ENCODE measurements at places on chromosomes 3 and 15. TPM values are rescaled to one million over a fixed set of nuclear protein-coding genes. Genes with fewer than 3 reads are reported as not detected.

- no peak for DNase-seq
- no peaks in the 10 kb centered on the region for H3K27me3 ChIP-seq
- peaks cover 39% of the 10 kb centered on the region for H3K36me3 ChIP-seq
- H3K4me1 ChIP-seq: no peaks in the 10 kb centered on the region
- H3K27ac ChIP-seq: no peak overlapping the region
These were observed 15.5 kb downstream of the TATDN2 start for GRCh38 chr3:10263646-10264363.

- H3K4me3 ChIP-seq: no peak overlapping the region
- H3K36me3 ChIP-seq: no peaks in the 10 kb centered on the region
- DNase-seq: no peak
- H3K27ac ChIP-seq: peak overlapping the region; percentile 57
- H3K27me3 ChIP-seq: no peaks in the 10 kb centered on the region
These were observed 44.4 kb upstream of the GALNT15 start for GRCh38 chr3:16130066-16130465.

DNA sequence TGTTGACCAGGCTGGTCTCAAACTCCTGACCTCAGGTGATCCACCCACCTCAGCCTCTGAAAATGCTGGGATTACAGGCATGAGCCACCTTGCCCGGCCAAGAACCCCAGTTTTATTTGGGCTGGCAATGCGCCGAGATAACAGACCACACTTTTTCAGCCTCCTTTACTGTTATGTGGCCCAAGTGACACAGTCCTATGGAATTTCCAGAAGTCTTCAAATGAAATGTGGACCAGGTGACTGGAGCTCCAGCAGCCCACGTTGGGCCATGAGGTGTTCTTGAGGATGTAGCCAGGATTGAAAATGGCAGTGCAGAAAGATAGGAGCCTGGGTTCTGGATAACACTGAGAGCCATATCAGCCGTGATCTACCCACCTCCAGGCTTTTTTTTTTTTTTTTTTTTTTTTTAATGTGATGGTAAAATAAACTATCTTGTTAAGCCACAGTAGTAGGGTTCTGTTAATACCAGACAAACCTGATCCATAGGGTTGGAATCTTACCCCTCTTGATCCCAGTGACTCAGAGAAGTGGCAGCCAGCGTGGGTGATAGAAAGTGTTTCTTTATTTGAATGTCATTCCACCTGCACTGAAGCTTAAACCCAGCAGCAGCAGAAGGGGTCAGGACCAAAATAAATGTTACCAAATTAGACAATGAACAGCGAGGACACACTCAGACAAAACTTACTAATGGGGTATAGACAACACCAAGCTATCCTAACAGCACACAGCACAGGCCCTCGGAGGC lies 55.6 kb downstream of the LHFPL4 start:
- H3K4me3 ChIP-seq: no peak overlapping the region
- H3K4me1 ChIP-seq: no peaks in the 10 kb centered on the region
- no peaks in the 10 kb centered on the region for H3K27me3 ChIP-seq
- no peak for DNase-seq
- no peaks in the 10 kb centered on the region for H3K36me3 ChIP-seq

- H3K27ac ChIP-seq: no peak overlapping the region
- no peak overlapping the region for H3K4me3 ChIP-seq
- no peaks in the 10 kb centered on the region for H3K27me3 ChIP-seq
- no peaks in the 10 kb centered on the region for H3K4me1 ChIP-seq
- no peak for DNase-seq
These were observed 386.6 kb upstream of the WNT5A start for GRCh38 chr3:55873523-55874254.

GRCh38 chr15:43314171-43314570 lies 16.2 kb downstream of the LCMT2 start:
- DNase-seq: no peak
- no peak overlapping the region for H3K4me3 ChIP-seq
- H3K36me3 ChIP-seq: no peaks in the 10 kb centered on the region
- no peaks in the 10 kb centered on the region for H3K27me3 ChIP-seq
- no peaks in the 10 kb centered on the region for H3K4me1 ChIP-seq

Gene P2RY12
- not detected for total RNA-seq

Gene TMIE
- total RNA-seq: 8.5 TPM

DNA sequence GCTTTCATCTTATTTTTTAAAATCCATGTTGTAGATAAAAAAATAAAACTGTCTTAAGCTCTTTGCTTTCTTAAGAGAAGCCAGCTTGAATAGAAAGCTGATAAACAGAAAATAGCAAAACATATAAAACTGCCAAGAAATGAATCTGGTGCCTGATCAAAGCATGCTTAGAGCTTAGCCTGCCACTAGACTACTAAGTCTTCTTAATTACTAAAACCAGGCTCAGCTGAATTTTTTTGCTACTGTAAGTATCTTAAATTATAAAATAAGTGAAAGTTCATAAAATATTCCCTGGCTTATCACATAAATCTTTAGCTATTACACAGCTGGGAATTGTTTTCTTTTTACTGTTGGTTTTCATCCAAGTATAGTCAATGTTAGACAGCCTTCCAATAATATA lies 803.9 kb downstream of the DIPK2A start:
- no peak for DNase-seq
- no peaks in the 10 kb centered on the region for H3K36me3 ChIP-seq
- H3K4me1 ChIP-seq: no peaks in the 10 kb centered on the region
- H3K27ac ChIP-seq: no peak overlapping the region
- H3K27me3 ChIP-seq: no peaks in the 10 kb centered on the region

- no peaks in the 10 kb centered on the region for H3K36me3 ChIP-seq
- no peak overlapping the region for H3K4me3 ChIP-seq
- peak overlapping the region; percentile 73 for H3K27ac ChIP-seq
- H3K27me3 ChIP-seq: no peaks in the 10 kb centered on the region
These were observed 91.8 kb downstream of the TMEM266 start for GRCh38 chr15:76151599-76151974.

DNA sequence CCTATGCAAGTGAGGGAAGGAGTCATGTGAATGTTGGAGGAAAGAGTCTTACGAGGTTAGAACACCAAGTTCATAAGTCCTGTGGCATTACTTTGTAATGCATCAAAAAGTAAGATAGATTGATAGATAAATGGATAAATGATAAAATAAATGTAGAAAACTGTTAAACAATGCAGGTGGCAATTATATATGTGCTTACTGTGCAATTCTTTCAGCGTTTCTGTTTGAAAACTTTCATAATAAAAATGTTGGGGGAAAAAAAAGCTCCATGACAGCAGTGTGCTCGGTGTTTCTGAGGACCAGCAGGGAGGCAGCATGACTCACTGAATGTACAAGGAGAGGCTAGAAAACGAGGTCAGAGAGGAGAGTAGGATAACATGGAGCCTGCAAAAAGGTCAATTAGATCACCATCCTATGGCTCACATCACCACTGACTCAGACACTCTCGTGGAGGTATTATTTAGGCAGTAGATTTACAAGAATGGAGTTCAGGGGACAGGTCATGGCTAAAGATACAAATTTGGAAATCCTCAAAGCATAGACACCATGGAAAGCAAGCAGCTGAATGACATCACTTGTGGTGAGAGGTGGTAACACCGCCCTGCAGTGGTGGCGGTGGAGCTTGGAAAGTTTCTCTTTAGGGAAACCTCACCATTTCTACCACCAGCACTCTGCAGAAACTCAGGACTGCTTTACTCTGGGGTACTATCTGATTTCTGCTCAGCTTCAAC lies 219.8 kb downstream of the CTNNB1 start:
- H3K36me3 ChIP-seq: no peaks in the 10 kb centered on the region
- no peaks in the 10 kb centered on the region for H3K4me1 ChIP-seq
- no peaks in the 10 kb centered on the region for H3K27me3 ChIP-seq
- DNase-seq: no peak

GRCh38 chr3:40719660-40720287 lies 195.0 kb downstream of the ZNF621 start:
- no peak for DNase-seq
- no peaks in the 10 kb centered on the region for H3K27me3 ChIP-seq
- no peak overlapping the region for H3K27ac ChIP-seq
- no peak overlapping the region for H3K4me3 ChIP-seq

GRCh38 chr3:139425745-139426400 lies 36.4 kb upstream of the COPB2 start:
- H3K36me3 ChIP-seq: peaks cover 2% of the 10 kb centered on the region
- H3K4me1 ChIP-seq: no peaks in the 10 kb centered on the region
- H3K4me3 ChIP-seq: no peak overlapping the region
- H3K27me3 ChIP-seq: no peaks in the 10 kb centered on the region
- H3K27ac ChIP-seq: no peak overlapping the region
- DNase-seq: no peak

GRCh38 chr3:152394246-152394645 lies 125.5 kb downstream of the MBNL1 start:
- no peaks in the 10 kb centered on the region for H3K27me3 ChIP-seq
- peaks cover 14% of the 10 kb centered on the region for H3K4me1 ChIP-seq
- peak overlapping the region; percentile 63 for H3K27ac ChIP-seq
- no peak for DNase-seq
- H3K36me3 ChIP-seq: no peaks in the 10 kb centered on the region

DNA sequence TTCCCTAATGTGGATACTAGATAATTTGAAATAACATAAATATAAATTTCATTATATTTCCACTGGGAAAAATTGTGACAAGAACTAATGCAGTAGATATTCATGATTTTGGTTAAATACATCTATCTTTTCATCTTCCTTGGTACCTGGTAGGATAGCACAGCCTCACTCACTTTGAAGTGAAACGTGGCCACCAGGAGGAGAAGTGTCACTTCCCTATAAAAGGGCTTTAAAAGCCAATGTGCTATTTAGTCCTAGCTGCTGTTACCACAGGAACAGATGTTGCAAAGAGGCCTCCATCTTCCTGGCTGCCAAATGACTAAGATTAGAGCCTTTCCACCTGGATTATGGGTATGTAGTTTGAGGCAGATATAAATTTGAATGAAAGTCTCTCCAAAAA lies 140.0 kb downstream of the PLOD2 start:
- H3K4me3 ChIP-seq: no peak overlapping the region
- no peak for DNase-seq
- H3K36me3 ChIP-seq: no peaks in the 10 kb centered on the region
- no peaks in the 10 kb centered on the region for H3K27me3 ChIP-seq
- no peak overlapping the region for H3K27ac ChIP-seq

DNA sequence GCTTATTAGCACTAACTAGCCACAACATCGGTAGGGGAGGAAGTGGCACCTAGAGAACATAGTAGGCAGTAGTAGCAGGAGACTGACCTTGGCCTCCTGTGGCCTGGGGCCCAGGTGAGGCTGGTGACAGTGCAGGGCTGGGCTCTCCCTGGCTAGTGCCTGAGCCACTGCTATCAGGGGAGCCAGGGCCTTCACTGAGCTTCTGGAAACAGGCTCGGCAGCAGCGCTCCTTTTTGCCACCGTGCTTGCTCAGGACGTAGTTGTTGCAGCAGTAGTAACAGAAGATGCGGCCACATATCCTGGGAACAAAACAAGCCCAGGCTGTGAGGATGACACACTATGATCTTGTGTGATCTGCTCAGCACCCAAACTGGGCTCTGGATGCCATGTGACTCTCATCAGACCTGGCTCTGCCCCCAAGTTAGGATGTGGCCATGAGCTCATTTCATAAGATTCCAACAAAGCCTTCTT lies 15.1 kb downstream of the CXCR6 start:
- no peaks in the 10 kb centered on the region for H3K4me1 ChIP-seq
- H3K27ac ChIP-seq: no peak overlapping the region
- DNase-seq: no peak
- peaks cover 96% of the 10 kb centered on the region for H3K36me3 ChIP-seq
- no peaks in the 10 kb centered on the region for H3K27me3 ChIP-seq
- no peak overlapping the region for H3K4me3 ChIP-seq

Gene ARPC4
- total RNA-seq: 160 TPM

- H3K36me3 ChIP-seq: no peaks in the 10 kb centered on the region
- no peaks in the 10 kb centered on the region for H3K4me1 ChIP-seq
- H3K27me3 ChIP-seq: no peaks in the 10 kb centered on the region
- H3K4me3 ChIP-seq: no peak overlapping the region
These were observed 21.8 kb upstream of the ATP13A5 start for GRCh38 chr3:193400304-193400703.

Gene C3orf22
- total RNA-seq: not detected
